ENCODE measurements at places on chromosomes 2 and 18. TPM values are rescaled to one million over a fixed set of nuclear protein-coding genes. Genes with fewer than 3 reads are reported as not detected.
A peak's percentile ranks its signal among the peaks of the same experiment; 100 is the strongest.

GRCh38 chr2:228107846-228108245 is 73.6 kb downstream of the SPHKAP start:
- no peak for ATAC-seq

DNA sequence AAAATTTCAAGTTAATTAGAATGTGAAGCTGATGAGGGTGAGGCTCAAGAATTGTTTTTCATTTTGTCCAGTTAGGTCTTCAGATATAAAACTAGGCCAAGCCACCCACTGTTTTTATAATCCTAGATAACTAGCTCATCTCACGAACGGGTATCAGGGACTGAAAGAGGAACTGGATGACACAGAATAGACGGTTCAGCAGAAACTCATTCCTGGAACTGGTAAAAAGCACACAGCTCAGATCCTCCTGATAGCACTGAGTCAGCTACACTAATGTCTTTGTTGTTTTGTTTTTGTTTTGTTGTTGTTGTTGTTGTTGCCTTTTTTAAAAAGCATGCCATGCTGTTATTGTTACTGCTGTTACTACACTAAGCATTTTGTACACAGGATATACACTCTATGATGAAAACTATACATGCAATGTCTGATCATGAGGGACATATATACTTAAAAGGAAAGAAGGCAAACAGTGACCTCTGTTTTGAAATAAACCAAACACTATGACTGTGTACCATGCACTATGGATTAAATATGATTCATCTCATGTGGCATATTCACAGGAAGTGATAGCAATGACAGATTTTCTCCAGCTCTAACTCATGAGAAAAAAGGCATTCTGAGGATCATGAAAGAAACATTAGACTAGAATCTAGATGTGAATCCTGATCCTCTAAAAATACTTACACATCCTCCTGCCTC is 437.6 kb downstream of the NCKAP5 start:
- peak; percentile 63 for ATAC-seq

GRCh38 chr2:186201371-186201770 is 284.7 kb upstream of the ZC3H15 start:
- ATAC-seq: no peak

DNA sequence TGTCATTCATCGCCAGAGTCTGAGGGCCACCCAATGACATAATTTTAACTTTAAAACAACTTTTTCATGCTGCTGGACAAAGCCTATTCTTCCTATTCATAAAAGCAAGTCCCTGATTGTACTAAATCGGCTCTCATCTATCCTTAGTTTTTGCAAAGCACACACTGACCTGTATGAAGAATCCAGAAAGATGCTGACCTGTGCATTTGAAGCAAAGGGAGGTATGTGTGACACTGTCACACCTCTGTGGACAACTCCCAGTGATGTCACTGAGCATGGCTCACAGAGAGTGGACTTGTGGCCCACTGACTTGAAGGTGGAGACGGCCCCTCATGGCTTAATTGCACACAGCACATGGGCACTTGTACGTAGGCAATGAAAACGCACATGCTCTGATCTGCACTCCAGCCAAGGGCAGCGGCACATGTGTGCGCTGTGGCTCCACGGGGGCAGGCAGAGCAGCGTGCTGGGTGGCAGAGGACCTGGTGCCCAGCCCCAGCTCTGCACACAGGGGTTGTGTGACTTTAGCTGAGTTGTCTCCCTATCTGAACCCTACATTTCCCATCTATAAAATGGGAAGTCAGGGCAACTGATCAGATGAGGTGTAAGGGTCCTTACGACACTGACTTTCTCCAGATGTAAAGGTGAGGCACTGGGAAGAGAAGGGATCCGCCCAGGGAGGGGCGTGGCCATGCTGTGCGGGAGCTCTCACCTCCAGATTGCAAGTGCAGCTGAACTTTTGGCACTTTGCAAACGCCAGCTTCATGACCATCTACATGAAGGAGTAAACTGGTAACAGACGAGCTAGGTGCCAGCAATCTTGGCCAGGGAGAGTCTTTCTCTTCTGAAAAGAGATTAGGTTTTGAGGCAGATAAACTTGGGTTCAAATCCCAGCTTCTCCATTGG is 14.3 kb upstream of the ODC1 start:
- ATAC-seq: no peak

ACKR3 gene
- 6.3 TPM for total RNA-seq

- peak; percentile 48 for ATAC-seq
These were observed 66.1 kb downstream of the LRRFIP1 start for GRCh38 chr2:237693291-237693994.

LYG1 gene
- 0.20 TPM for total RNA-seq

GRCh38 chr2:124353656-124354055 is 328.6 kb downstream of the CNTNAP5 start:
- no peak for ATAC-seq

DNA sequence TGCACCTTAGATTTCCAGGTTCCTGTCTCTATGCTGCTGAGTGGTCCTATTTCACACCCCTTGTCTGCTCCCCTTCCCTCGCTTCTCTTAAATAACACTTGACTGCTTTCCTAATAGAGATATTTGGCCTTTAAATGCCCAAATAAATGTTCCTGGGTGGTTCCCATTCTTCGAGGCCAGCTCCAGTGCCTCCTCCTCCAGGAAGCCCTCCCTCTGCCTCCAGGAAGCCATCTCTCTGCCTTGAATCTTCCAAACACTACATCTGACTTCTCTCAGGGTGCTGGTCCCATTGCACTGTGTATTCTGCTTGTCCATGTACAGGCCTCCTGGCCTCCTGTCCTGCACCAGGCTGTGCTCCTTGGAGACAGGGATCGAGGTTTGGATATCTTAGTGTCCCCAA is 14.2 kb downstream of the EHD3 start:
- no peak for ATAC-seq

GRCh38 chr2:217812170-217812569 is 190.6 kb downstream of the TNS1 start:
- no peak for ATAC-seq

GRCh38 chr2:132943829-132944228 is 273.8 kb upstream of the LYPD1 start:
- no peak for ATAC-seq

SAG gene
- total RNA-seq: not detected

CD207 gene
- total RNA-seq: not detected

DNA sequence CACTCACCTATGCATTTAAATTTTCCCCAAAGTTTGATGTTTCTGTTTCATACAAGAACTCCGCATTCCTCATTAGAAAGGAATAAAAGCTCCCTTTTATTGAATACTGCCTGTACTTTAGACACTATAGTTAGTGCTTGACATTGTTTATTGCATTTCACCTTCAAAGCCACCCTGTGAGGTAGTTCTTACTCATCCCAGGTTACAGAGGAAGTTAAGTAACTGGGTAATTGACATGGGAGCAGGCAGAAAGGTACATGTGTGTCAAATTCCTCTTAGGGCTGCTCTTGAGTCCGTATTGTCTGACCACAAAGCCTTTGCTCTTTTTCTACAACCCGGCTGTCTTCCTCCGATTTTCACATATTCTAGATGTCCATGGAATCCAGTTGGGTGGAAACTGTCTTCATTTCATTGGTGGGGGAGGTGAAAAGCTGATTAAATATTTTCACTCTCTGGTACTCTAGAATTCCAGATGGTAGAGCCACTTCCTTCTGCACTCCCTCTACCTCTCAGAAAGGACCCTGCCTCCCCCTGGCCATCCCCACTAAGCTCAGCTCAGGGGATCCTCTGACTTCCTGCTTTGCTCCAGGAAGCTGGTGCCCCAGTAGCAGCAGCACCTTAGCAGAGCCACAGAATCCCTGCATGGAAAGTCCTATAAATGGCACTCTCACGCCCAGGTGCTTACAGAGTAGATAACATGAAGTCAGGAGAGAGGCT is 319.2 kb downstream of the LRATD1 start:
- ATAC-seq: peak; percentile 64

DNA sequence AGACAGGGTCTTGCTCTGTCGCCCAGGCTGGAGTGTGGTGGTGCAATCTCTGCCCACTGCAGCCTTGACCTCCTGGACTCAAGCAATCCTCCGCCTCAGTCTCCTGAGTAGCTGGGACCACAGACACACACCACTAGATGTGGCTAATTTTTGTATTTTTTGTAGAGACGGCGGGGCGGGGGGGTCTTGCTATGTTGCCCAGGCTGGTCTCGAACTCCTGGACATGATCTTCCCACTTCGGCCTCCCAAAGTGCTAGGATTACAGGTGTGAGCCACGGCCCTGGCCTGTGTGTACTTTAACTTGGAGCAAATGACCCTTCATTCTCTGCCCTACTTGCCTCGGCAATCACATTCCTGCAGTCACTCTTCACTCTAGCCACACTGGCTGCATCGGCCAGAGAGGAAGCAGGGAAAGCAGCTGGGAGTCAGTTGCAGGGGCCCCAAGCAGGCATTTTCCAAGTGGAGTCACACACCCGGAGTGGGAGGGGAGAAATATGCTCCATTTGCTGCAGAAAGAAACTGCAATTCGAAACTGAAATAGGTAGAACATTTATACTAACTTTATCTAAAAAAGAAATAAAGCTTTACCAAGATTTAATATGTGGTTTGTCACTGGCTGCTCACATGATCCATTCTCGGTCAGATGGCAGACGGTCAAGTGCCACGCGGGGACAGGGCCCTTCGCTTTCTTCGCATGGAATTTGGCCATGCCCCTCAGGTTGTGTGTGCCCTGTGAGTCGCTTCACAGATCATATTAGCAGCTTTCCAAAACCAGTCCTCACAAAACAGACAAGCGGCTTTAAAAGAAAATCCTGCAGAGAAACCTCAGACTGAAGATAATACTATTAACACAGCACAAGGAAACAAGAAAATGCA is 37.1 kb downstream of the FAM161A start:
- ATAC-seq: no peak

CHRNG gene
- not detected for total RNA-seq

TMEM237 gene
- total RNA-seq: 24.9 TPM

B3GNT7 gene
- 5.5 TPM for total RNA-seq

- ATAC-seq: no peak
These were observed 152.4 kb downstream of the DYSF start for GRCh38 chr2:71605781-71606241.

COL6A3 gene
- 23.0 TPM for total RNA-seq

DNA sequence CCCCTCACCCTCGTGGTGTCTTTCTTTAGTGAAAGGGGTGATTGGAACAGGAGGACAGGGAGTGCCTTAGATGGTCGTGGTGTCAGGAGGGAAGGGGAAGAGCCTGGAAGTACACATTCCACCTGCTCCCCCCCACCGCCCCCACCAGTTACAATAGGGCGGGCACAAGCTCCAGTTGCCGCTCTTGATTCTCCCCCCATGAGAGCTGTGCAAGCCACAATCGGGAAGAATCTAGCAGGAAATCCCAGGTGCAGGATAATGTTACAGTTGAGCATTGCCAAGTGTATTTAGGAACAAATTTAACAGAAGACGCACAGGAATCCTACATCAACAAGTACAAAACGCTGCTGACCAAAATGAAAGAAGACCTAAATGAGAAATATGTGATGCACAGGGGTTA is 73.6 kb downstream of the ASAP2 start:
- ATAC-seq: no peak

GRCh38 chr2:118524911-118525310 is 322.5 kb downstream of the EN1 start:
- no peak for ATAC-seq

DNA sequence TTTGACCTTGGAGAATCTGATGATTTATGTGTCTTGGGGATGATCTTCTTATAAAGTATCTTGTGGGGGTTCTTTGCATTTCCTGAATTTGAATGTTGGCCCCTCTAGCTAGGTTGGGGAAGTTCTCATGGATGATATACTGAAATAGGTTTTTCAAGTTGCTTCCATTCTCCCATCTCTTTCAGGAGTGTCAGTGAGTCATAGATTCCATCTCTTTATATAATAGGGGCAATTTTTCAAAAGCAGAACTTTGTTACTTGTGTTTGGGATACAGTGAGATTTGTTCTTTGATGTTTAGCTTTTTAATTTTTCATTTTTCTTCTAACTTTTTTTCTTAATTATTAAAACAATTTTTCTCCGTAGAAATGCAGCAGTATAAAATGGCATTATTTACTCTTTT is 19.4 kb downstream of the TMEM87B start:
- no peak for ATAC-seq

- peak; percentile 61 for ATAC-seq
These were observed 292.7 kb upstream of the SLC39A10 start for GRCh38 chr2:195364015-195364965.

ABCG5 gene
- total RNA-seq: not detected

- ATAC-seq: no peak
These were observed 417.6 kb downstream of the LRRTM4 start for GRCh38 chr2:77104554-77104953.

AGFG1 gene
- 62.4 TPM for total RNA-seq

GRCh38 chr2:238615187-238615586 is 188.5 kb downstream of the ASB1 start:
- ATAC-seq: no peak

LTBP1 gene
- 33.8 TPM for total RNA-seq

DNA sequence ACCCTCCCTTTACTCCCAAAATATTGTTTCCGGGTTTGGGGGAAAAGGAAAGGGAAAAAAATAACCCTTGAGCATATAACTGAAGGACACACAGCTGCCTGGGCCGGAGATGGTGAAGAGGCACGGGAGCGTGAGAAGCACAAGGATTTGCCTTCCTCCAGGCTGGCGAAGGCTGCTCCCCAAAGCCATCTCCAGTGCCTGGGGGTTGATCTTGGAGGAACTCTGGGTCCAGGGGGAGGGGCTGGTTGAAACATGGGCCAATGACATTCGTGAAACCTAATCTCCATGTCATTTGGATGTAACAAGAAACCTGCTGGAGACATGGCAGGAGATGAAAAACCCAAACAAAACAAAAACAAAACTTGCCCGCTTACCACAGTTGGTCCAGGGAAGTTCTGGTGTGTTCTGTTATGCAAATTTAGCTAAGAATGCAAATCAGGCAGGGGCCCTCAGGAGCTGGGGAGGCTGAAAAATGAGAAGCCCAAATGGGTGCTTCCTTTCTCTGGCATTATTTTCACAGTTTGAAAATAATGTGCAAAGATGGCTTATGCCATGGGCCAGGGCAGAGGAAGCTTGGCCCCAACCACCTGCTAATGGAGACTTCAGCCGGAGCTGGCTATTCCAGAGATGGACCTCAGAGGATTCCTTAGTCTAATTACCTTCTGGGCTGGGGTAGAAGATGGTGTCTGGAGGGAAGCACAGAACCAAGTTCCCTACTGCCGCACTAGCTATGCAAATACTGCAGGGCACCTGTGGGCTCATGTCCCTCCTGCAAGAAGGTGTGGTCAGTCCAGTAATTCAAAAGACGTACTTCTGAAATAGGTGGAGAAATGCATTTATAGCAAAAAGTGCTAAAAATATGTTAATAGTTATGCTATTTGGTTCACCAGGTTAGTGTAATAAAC is 180.9 kb downstream of the BCL2 start:
- ATAC-seq: peak; percentile 45

- ATAC-seq: no peak
These were observed 127.2 kb downstream of the FAM161A start for GRCh38 chr2:61726456-61727209.
